A172 (cell line): ENCODE measurements at places on chromosomes 5 and 9. TPM values are rescaled to one million over a fixed set of nuclear protein-coding genes. Genes with fewer than 3 reads are reported as not detected.

GOLGA2 gene
- 118 and 155 TPM in 2 replicates for total RNA-seq

ANKRD34B gene
- total RNA-seq: not detected in 2 replicates

- no peak for DNase-seq
Observed at GRCh38 chr5:52837068-52837467, 49.4 kb downstream of the ITGA1 start.

FBXO4 gene
- 12.3 and 26.5 TPM in 2 replicates for total RNA-seq

GRCh38 chr5:107672211-107673038 lies 1.7 kb upstream of the EFNA5 start:
- DNase-seq: peak; percentile 97

GRCh38 chr5:153404747-153405146 lies 85.7 kb upstream of the GRIA1 start:
- no peak for DNase-seq

- DNase-seq: no peak
Observed at GRCh38 chr5:79850316-79850822, 140.7 kb downstream of the MTX3 start.

- no peak for DNase-seq
Observed at GRCh38 chr5:54108136-54108535, 202.2 kb downstream of the ARL15 start.

GRCh38 chr9:91445135-91445534 lies 21.5 kb upstream of the NFIL3 start:
- no peak for DNase-seq

PPP1R26 gene
- total RNA-seq: 30.9 and 32.7 TPM in 2 replicates

RASEF gene
- 3.0 and 4.0 TPM in 2 replicates for total RNA-seq

SVEP1 gene
- 0.07 TPM in 1 of 2 replicates, not detected in the other for total RNA-seq
